ENCODE measurements at places on chromosomes 7 and 10.

- no peak for DNase-seq
These were observed 351.8 kb downstream of the INHBA start for GRCh38 chr7:41351091-41351490.

GRCh38 chr7:37380831-37381230 is 67.8 kb downstream of the ELMO1 start:
- DNase-seq: no peak

- no peak for DNase-seq
These were observed 80.5 kb upstream of the KMT2E start for GRCh38 chr7:104933521-104933988.

DNA sequence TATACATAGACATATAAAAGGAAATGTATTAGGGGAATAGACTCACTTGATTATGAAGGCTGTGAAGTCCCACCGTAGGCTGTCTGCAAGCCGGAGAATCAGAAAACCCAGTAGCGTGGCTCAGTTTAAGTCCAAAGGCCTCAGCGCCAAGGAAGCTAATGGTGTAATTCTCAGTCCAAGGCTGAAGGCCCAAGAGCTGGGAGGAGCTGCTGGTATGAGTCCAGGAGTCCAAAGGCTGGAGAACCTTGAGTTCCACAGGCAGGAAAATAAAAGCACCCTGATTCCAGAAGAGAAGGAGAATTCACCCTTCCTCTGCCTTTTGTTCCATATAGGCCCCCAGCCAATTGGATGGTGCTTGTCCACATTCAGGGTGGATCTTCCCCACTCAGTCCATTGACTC is 166.2 kb upstream of the TAC1 start:
- no peak for DNase-seq

DNA sequence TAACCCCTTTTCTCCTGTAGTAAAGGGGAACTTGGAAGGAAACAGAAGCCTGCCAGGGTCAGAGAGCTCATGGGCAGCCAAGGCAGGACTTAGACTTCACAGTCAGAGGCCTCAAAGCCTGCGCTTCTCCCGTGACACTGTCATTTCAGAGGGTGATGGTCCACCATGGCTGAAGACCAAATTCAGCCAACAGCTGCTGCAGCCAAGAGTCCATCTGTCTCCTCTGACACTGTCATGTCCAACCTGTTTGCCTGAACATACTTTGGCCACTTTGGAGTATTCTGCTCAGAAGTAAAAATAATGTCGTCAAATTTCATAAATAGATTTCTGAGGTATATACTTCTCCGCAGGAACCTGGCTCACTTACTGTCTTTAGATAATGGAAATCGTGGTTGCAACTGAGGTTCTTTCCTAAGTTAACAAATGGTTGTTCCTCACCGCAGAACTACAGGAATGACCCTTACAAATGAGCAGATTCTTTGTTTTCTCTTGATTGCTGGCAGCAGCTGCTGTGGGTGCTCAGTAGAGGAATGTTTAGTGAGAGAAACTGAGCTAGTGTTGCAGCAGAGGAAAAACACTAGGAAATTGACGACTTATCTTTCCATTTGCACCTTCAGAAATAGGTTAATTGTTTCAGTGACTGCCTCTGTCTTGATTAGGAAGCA is 626.5 kb downstream of the SDK1 start:
- DNase-seq: no peak

DNA sequence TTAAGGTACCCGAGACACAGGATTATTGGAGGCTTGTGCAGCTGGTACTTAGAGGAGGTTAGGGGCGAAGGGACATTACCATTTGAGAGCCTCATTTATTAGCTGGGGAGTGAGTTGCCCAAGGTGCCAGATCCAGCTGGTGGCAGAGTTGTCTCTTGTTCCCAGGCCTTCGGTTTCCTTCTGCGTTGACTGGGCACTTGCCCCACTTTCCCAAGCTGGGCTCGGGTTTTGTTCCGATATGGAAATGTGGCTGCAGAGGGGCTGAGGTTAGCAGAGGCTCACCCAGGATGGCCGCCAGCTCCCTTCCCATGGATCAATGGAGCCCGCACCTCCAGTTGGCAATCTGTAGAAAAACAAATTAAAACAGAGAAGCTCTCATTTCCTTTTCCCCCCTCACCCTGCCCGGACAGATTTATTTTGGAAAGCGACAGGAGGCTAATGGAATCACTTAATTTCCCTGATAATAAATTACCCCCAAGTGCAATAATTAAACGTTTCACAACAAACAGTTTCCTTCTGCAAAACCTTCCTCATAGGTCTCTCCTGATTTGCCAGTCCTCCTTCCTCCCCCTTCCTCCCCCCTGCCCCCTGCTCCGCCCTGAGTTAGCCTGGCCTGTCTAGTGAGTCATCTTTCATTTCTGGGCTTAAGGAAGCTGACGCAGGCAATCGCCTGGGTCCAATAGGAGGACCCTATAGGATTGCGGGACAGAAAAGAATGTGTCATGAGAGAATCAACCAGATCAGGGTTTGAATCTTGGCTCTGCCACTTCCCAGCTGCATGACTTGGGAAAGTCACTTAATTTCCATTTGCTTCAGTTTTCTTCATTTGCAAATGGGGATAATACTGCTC is 51.7 kb downstream of the ADRA2A start:
- no peak for DNase-seq

DNA sequence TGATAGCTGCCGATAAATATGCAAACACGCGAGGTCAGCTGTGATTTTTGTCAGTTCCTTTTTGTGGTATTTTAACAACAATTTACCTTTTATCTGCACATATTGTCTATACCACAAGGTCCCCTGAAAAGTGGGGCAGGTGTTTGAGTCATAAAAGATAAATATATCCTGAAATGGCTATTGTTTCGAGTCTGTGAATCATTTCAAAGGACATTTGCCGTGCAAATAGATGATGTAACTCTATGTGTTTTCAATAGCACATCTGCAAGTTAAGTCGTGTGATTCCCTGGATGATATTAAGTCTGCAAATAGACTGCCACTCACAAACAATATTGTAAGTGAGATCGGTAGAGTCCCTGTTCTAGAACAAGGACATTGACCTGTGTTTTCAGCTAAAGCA is 193.0 kb upstream of the PITRM1 start:
- peak; percentile 63 for DNase-seq

GRCh38 chr10:24310104-24310503 is 101.2 kb downstream of the KIAA1217 start:
- DNase-seq: no peak

- DNase-seq: no peak
These were observed 83.1 kb upstream of the SEMA3A start for GRCh38 chr7:84277628-84278224.

DNA sequence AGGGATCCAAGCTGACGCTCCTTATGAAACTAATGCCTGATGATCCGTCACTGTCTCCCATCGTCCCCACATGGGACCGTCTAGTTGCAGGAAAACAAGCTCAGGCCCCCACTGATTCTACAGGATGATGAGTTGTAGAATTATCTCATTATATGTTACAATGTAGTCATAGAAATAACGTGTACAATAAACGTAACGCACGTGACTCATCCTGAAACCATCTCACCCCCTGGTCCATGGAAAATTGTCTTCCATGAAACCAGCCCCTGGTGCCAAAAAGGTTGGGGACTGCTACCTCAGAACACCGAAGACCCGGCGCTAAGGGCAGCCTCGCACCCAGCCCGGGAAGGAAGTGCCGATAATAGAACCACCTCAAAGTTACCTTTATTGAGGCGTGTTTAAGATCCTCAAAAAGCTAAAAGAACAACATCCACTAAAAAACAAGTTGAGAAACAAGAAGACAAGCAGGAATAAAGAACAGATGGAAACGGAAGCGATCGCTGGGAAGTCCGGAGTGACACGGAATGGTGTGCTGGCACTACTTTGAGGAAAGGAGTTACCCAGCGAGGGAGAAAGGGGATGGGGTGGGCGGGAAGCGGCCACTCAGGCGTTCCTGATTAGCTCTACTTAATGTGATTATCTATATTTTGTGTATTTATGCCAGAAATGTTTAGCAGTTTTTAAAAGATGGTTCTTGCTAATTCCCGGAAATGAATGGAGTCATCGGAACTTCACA is 50.1 kb upstream of the PRKAR1B start:
- DNase-seq: no peak

DNA sequence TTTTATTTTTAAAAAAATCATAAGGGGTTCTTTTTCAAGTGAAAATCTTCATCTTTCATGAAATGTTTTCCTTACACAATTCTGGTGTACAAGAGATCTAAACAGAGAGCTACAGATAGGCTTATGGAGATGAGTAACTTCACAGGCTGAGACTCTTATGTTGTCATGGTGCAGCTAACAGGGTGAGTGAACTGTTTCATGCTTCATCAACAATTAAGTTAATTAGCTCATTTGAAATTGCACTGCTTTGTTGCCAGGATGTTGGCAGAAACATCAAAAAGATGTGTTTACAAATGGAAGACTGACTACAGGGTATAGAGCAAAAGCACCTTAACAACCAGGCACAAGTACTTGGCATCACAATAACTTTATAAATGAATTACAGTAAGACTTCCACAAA is 230.8 kb downstream of the FOXP2 start:
- DNase-seq: peak; percentile 21

GRCh38 chr10:71380841-71381240 is 15.9 kb upstream of the CDH23 start:
- no peak for DNase-seq

GRCh38 chr10:97514344-97514743 is 15.6 kb downstream of the UBTD1 start:
- no peak for DNase-seq

DNA sequence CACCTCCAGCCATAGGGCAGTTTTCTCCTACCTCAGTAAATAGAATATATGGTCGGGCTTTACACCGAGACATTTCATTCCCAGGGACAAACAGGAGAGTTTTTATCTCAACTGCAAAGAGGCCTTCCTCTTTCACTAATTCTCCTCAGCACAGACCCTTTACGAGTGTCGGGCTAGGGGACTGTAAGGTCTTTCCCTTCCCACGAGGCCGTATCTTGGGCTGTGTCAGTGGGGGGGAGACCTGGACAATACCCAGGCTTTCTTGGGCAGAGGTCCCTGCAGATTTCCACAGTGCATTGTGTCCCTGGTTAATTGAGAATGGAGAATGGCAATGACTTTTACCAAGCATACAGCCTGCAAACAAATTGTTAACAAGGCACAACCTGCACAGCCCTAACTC is 13.2 kb upstream of the ZNF488 start:
- no peak for DNase-seq

DNA sequence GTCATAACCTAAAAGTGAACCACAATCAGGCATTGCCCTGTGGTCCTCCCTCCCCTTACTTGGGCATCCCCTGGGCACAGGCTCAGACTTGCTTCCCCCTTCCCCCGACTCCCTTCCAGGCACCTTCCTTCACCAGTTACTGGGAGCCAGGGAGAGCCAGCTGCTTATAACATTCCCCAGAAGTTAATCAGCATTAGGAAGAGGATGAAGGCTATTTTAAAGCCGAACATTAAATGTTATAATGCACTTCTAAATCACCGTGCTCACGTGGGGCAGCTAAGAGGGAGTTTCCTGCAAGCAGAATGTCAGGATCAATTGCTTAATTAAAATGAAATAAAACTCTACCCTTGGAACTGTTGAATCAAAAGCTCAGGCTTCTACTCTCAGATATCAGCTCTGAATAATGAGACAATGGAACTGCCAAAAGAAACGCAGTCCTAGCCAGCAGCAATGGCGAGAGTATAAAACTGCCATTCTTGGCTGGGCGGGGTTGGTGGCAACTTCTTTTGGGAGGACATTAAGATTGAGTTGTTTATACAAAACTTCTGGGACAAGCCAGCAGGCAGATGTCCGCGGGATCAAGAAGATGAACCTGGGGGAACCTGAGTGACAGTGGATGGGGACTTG is 169.5 kb downstream of the FANK1 start:
- no peak for DNase-seq

DNA sequence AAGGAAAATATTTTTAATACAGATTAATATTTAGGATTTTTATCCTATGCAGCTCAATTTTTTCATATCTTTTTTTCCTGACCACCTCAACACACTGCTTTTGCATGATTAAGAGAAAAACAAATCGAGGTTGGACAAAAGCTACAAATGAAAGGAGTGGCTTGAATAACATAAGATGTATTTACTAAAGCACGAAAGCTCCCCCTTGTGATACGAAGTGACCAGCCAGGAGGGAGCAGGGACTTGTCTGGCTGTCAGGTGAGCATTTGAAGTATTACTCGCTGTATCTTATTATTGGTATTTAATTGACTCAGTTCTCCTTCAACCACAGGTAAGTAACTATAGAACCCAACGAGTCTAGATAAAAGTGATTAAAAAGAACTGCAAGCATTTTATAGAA is 265.2 kb upstream of the PHF14 start:
- DNase-seq: peak; percentile 54

DNA sequence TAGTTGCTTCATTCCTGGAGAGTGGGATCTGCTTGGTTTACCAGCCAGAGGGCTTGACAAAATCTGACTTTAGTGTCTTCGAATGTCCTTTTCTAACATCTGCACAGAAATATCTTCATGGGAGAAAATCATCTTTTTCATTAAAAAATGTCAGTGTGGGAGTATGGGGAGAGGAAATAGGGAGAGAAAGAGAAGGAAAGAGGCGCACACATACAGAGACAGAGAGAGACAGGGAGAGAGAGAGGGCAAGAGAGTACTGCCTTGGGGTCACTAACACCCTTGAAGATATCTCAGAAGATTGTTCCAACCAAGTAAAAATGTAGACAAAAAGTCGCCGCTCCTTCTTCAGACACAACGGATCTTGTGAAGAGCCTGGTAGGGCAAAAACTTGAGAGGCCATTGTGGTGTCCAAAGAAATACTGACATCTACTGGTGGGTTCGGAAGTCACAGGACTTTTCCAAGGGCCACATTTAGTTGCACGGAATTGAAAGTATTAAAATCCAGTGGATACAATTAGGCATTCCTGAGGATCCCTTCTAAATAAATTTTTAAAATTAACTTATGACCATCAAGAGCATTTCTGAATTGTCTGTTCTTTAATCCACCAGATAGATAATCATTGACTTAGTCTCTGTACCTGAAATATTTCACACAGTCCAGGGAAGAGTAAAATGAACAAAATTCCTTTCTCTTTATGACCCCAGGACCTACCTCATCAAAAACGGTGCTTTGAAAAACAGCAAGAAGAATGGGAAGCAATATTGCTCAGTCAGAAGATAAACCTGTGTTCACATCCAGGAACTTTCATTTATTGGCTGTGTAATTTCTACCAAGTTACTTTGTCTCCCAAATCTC is 29.7 kb downstream of the VIM start:
- peak; percentile 8 for DNase-seq

GRCh38 chr10:1109795-1110673 is 53.8 kb downstream of the WDR37 start:
- no peak for DNase-seq

- DNase-seq: no peak
These were observed 20.0 kb upstream of the GPR146 start for GRCh38 chr7:1024331-1024841.

GRCh38 chr10:62308101-62308500 is 39.5 kb upstream of the RTKN2 start:
- DNase-seq: no peak

GRCh38 chr10:18822156-18822555 is 162.9 kb downstream of the ARL5B start:
- DNase-seq: no peak

- no peak for DNase-seq
These were observed 477.4 kb downstream of the TCERG1L start for GRCh38 chr10:130834170-130834569.
